ENCODE measurements at places on chromosomes 7 and 10. TPM values are rescaled to one million over a fixed set of nuclear protein-coding genes. Genes with fewer than 3 reads are reported as not detected.

Gene NEBL
- not detected for total RNA-seq

Gene CNPY1
- not detected for total RNA-seq

Gene GNAT3
- not detected for total RNA-seq

Gene VWDE
- 2.5 TPM for total RNA-seq

Gene MEIG1
- 0.58 TPM for total RNA-seq

Gene SEC31B
- total RNA-seq: 296 TPM

Gene MYL10
- total RNA-seq: not detected

Gene STEAP1B
- 1.1 TPM for total RNA-seq

Gene CYP3A7
- not detected for total RNA-seq

Gene SPAG6
- total RNA-seq: 0.28 TPM

Gene DDC
- not detected for total RNA-seq

Gene ITGB8
- not detected for total RNA-seq

Gene TMEM184A
- total RNA-seq: not detected

Gene PBLD
- 2.7 TPM for total RNA-seq

Gene FGFR2
- not detected for total RNA-seq

Gene C1QL3
- total RNA-seq: not detected

Gene ITPRID1
- total RNA-seq: not detected

Gene OPN4
- not detected for total RNA-seq

Gene IDE
- total RNA-seq: 25.1 TPM

Gene PIP
- total RNA-seq: not detected

Gene IQUB
- total RNA-seq: not detected

Gene PLA2G12B
- not detected for total RNA-seq

Gene OR2A1
- 0.12 TPM for total RNA-seq

Gene LIPJ
- not detected for total RNA-seq

Gene ADK
- total RNA-seq: 25.1 TPM

Gene NSUN6
- total RNA-seq: 22.7 TPM

Gene STEAP1
- not detected for total RNA-seq

Gene SLIT1
- 0.22 TPM for total RNA-seq

Gene UNCX
- not detected for total RNA-seq

Gene PAX4
- not detected for total RNA-seq

Gene GALNT17
- not detected for total RNA-seq

Gene NUTM2B
- 1.6 TPM for total RNA-seq

Gene GNGT1
- total RNA-seq: not detected

Gene BAG3
- total RNA-seq: 24.9 TPM

Measured in activated naive CD4-positive, alpha-beta T cell treated with anti-CD3 and anti-CD28 coated beads, Interleukin-2, amount 10 ng/mL, durations not matched to agents 5 hours and 36 hours (primary cell).